ENCODE measurements at places on chromosomes 6 and 20.

- no peak for DNase-seq
Measured at GRCh38 chr6:92848901-92849300, 570.5 kb downstream of the EPHA7 start.

DNA sequence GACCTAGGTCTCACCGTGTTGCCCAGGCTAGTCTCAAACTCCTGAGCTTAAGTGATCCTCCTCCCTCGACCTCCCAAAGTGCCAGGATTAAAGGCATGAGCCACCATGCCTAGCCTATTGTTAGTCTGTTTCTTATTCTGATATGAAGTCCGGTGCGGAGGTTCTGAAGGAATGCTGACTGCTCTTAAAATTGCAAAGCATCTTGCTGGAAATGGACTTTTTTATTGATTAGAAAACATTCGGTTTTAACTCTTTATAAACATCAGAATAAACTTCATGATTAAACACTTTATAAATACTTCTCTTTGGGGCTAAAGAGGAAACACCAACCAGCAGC lies 3.2 kb downstream of the TNFAIP3 start:
- DNase-seq: no peak

DNA sequence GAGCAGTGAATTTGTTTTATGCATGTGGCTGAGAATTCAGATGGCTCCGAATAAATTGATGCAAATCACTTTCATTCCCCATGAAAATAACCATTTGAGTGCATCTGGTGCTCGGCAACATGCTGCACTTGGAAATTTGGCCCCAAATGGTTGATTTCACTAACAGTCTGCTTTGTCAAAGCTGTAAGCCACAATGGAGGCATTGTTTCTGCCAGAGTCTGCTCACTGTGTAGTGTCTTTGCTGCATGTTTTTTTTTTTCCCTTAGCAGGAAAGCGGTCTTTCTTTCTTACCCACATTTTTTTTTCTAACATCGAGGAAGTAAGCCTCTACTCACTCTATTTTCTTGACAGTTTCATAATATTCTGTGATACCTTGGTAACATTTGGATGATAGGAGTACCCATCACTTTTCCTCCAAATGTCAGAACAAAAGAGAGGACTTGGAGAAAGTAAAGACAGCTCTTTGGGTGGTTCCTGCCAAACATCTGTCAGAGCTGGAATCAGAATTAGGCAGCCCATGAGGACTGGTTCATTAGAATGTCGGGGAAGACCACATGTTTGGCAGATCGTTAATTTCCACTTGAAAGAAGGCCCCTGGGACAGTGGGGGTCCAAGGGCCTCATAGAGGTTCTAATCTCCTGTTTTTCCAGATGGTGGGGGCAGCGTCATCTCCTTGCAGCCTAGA lies 149.5 kb downstream of the DOK5 start:
- no peak for DNase-seq

- no peak for DNase-seq
Measured at GRCh38 chr6:76876922-76877553, 586.3 kb downstream of the HTR1B start.

DNA sequence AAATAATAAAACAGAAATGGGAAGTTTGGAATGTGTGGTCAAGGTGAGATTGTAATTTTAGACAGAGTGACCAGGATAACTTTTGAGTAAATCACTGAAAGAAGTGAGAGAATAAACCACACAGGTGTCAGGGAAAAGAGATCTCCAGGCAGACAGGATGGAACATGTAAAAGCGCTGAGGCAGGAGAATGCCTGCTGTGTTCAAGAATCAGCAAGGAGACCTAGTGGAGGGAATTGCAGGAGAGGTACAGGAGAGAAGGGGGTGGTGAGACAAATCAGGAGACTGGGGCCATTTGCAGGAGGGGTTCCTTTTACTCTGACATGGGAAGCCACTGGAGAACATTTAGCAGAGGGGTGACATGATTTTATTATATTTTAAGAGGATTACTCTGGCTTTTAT lies 456.7 kb downstream of the NKAIN2 start:
- DNase-seq: no peak

DNA sequence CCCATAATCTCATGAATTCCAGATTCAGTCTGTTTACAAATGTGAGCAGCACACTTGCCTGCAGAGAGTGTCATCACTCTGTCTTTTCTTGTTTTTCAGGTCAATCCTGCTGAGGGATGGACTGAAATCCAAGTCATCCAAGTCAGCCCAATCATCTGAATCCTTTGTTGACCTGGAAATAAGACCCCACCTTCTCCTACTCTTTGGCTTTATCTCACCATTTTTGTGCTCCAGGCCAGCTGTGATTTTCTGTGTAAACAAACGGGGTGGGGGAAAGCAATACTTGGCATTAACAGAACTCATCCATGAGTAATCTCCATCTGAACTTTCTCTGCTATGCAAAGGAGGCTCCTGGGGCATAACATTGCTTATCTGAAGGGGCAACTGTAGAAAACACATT lies 16.9 kb upstream of the GSTA4 start:
- DNase-seq: no peak

All from HL-60 (cell line).